ENCODE measurements at places on chromosomes 2 and 18.

- DNase-seq = no peak
Measured at GRCh38 chr2:144451443-144451842, 68.5 kb downstream of the ZEB2 start.

DNA sequence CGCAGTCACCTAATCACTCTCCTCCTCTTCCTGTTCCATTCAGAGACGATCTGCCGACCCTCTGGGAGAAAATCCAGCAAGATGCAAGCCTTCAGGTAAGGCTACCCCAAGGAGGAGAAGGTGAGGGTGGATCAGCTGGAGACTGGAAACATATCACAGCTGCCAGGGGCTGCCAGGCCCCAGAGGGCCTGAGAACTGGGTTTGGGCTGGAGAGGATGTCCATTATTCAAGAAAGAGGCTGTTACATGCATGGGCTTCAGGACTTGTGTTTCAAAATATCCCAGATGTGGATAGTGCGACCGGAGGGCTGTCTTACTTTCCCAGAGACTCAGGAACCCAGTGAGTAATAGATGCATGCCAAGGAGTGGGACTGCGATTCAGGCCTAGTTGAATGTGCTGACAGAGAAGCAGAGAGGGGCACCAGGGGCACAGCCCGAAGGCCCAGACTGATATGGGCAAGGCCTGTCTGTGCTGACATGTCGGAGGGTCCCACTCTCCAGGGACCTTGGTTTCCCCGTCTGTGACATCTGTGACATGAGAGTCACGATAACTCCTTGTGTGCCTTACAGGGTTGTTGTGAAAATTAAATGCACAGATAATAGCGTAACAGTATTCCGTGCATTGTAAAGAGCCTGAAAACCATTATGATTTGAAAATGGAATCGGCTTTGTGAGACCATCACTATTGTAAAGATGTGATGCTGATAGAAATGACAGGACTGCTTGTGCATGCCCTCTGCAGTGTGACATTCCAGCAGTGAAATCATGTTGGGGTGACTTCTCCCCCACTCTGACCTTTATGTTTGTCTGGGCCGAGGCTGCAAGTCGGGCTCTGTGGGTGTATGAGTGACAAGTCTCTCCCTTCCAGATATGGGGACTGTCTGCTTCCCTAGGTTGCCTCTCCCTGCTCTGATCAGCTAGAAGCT is 510 bp downstream of the IL1RN start:
- DNase-seq = no peak

DNA sequence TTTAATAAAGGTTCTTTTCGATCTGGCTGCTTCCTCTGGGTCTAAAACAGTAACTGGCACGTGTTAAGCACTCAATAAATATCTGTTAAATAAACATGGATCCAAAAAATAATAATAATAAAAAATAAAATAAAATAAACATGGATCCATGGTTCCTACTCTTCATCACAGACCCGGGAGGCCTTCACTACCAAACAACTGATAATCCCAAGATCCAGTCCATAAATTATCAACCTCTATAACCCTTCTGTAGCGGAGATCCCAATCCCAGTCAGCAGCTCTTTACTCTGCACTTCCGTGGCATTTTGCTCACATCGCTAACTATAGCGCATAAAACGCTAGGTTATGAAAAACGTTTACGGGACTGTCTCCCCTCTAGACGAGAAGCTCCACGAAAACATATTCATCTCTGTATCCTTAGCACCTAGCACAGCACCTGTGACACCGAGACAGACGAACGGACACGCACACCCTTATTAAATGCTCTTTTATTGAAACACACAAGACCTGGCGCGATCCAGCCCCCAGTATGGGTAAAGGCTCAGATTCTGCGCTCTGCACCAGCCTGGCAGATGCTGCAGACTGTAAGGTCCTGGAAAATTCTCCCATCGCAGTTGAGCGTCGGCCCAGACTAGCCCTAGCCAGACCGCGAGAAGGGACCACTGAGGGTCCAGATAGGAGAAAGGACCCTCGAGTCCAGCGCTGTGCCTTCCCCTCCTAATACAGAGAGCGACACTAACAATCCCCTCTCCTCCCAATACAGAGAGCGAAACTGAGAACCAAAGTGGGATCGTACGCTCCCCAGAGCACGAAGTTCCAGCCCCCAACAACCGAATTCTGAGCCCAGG is 770 bp downstream of the NBAS start:
- no peak for DNase-seq

GRCh38 chr2:233033672-233034071 is 1.2 kb downstream of the NEU2 start:
- DNase-seq = no peak

DNA sequence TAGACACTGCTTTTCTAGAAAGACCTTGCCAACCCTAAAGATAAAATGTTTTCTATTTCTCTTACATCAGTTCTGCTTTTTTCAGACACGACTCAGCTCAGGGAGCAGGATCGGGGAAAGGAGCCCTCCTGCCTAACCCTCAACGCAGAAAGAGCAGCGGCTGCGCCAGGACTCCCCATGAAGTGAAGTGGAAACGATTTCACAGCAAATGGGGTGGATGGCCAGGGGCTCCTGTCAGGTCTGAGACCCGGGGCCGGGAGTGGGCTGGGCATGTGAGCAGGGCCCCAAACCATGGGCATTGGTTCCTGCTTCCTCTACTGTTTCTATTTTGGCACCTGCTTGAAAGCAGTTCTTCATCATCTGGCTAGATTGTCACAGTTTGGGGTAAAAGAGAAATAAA is 89.4 kb upstream of the PXDN start:
- DNase-seq = no peak

GRCh38 chr2:178718283-178718682 is 88.9 kb downstream of the TTN start:
- no peak for DNase-seq

GRCh38 chr2:105827351-105828096 is 82.8 kb downstream of the NCK2 start:
- no peak for DNase-seq

- no peak for DNase-seq
Measured at GRCh38 chr18:55857409-55857808, 269.4 kb upstream of the TCF4 start.

DNA sequence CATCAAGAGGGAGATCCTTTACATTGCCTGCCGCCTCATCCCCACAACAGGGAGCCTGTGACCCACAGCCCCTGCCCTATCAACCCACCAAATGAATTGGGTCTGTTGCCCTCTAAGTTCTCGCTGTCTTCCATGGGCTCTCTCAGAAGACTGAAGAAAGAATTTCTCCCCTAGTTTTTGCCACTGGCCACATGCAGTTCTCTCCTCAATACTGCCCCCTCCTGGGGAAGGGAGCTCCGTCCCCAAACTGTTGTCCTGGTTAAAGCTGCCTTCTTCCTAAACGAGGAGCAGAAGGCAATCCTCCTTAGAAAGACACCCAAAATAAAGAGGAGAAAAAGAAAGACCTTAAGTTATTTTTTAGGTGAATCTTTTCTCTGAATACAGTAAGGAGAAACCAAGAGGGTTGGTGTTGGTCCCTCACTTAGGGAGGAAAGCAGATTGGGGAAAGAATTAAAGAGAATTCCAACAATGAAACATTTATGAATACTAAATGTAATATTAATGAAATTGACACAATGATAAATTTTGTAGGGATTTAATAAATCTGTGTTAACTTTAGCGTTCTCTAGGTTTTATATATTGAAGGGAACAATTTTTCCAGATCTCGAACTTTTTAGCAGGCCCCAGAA is 31.1 kb upstream of the SATB2 start:
- no peak for DNase-seq

DNA sequence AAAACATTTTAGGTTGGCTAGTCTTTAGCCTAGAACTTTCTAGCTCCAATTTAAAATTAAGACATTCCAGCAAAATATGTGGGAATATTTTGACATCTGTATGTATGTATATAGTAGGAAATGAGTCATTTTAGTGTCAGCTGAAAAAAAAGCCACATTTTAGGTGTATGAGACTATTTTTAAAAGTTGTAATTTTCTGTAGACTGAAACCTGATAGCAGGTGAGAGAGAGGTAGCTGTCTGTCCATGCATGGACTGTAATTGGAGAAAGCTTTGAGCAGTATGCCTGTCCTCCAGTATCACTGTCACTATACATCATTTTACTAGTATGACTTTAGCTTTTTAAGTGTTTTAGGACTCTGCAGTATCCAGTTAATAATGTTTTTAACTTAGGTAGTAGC is 26.1 kb upstream of the PPP1R1C start:
- DNase-seq = no peak

DNA sequence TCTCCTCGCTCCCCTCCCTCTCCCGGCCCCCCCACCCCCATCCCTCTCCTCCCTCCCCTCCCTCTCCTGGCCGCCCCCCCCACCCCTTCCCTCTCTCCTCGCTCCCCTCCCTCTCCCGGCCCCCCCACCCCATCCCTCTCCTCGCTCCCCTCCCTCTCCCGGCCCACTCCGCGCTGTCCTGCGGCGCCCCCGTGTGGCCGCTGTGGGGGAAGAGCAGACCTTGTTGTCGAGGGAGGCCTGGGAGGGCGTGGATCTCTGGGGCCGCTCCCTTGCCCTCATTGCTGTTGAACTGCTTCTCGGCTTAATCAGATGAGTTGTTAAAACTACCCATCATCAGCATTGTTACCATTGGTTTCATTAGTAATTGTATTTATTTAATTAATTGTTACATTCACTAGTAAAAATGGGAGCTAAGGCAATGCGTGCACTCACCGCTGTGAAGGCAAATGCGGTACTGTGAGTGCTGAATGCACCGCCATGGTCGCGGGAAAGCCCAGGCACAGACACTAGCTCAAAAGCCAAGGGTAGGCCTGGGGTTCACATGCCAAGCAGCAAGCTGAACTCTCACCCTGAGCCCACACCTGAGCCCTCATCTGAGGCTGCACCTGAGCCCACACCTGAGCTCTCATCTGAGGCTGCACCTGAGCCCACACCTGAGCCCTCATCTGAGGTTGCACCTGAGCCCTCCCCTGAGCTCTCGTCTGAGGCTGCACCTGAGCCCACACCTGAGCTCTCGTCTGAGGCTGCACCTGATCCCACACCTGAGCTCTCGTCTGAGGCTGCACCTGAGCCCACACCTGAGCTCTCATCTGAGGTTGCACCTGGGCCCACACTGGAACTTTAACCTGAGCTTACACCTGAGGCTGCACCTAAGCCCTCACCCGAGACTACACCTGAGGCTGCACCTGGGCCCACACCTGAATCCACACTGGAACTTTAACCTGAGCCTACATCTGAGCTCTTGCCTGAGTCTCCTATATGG is 8.8 kb downstream of the RTP5 start:
- DNase-seq = no peak

DNA sequence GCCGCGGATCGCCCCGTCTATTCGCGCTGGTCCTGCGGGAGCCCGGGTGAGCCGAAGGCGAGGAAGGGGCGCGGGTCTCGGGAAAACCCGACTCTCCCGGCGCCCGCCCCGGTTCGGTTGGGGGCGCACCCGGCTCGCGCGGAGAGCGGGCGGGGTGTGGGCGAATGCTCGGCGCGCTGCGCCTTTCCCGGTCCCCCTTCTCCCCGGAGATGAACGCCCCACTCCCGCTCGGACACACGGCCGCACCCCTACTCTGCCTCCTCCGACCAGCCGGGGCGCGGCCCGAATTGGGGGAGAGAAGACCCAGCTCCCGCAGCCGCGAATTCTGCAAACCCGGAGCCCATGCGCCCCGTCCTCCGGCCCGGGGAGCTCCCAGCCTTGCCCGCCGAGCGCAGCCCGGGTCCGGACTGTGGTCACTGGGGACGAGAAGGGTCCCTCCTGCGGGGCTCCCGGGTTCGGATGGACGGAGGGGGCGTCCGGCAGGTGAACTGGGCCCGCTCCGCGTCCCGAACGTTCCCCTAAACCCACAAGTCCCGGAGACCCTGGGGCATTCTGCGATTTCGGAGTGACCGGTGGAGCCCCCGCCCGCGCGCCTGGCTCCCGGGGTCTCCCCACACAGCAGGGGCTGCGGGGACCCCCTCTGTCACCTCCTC is 734 bp downstream of the KCNG2 start:
- DNase-seq = no peak

GRCh38 chr2:85584354-85584856 is at the start of gene VAMP5:
TSS of gene VAMP5 (plus strand) at chr2:85584431. CDS start at chr2:85584491, 60 bp downstream.
- no peak for DNase-seq

DNA sequence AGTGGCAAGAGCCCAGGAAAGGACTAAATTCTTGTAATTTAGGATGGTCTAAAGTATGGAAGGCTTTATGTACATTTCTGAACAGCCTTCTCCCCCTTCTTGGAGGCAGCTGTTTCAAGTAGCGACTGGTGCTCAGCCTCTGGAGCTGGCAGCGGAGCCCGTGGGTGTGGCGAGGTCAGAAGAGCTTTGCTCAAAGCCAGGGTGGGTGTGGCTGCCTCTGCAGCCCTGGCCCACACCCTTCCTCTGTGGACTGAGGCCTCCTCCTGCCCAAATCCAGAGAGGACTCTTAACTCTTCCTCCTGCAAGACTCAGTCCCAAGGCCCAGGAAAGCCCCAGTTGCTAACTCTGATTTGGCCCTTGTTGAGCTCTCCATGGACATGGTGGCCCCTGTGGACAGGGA is 202.1 kb upstream of the REV1 start:
- DNase-seq = no peak
